ENCODE measurements at places on chromosomes 5 and 9.

- no peak for DNase-seq
These were observed 536 bp downstream of the FEM1C start for GRCh38 chr5:115544043-115544435.

GRCh38 chr9:13513716-13514444, 234.4 kb upstream of the MPDZ start:
- no peak for DNase-seq

GRCh38 chr5:42604171-42604711, 152.4 kb upstream of the CCDC152 start:
- no peak for DNase-seq

DNA sequence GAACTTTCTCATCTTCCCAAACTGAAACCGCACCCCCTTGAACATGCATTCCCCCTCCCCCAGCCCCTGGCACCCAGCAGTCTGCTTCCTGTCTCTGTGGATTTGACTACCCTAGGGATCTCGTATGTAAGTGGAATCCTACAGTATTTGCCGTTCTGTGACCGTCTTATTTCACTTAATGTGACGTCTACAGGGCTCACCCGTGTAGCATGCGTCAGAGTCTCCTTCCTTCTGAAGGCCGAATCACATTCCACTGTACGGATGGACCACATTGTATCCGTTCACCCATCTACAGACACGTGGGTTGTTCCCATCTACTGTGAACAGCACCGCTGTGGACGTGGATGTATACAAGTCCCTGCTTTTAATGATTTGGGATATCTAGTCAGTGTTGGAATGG, 4.5 kb downstream of the PRRX2 start:
- DNase-seq, result no peak

GRCh38 chr9:33311953-33312352, 21.6 kb downstream of the NFX1 start:
- no peak for DNase-seq

DNA sequence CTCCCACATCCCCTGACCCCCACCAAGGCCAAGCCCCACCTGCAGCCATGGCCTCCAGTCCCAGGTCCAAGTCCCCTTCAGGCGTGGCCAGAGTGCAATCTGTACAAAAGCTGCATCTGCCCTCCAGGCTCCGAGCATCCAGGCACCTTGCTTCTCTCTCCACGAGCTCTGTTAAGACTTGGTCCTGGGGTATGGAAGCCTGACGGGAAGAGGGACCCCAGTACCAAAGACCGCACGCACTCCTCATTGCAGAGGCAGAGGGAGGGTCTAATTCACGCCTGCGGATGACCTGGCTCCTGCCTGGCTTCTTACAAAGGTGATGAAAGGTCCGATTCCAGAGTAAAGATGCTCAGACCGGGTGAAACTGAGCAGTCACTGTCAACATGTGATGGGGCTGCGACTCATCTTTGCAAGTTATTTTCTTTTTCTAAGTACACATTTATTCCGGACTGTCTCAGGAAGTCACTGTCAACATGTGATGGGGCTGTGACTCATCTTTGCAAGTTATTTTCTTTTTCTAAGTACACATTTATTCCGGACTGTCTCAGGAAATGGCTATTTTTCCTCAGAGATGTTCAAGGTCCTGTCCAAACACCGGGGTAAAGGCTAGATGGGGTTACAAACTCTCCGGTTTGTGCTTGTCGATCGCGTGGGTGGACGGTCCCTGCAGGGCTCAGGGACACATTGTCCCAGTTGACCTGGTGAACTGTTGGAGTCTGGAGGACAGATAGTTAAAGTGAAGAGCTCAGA, 252.0 kb upstream of the IRX4 start:
- no peak for DNase-seq

GRCh38 chr9:137759649-137760321, 117.8 kb upstream of the CACNA1B start:
- no peak for DNase-seq

DNA sequence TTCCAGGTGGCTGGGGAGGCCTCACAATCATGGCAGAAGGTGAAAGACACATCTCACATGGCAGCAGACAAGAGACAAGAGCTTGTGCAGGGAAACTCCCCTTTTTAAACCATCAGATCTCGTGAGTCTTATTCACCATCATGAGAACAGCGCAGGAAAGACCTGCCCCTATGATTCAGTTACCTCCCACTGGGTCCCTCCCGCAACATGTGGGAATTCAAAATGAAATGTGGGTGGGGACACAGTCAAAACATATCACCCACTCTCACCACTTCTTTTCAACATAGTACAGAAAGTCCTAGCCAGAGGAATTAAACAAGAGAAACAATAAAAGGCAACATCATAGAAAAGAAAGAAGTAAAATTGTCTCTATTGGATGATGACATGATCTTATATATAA, 223.4 kb upstream of the SLC24A2 start:
- no peak for DNase-seq

DNA sequence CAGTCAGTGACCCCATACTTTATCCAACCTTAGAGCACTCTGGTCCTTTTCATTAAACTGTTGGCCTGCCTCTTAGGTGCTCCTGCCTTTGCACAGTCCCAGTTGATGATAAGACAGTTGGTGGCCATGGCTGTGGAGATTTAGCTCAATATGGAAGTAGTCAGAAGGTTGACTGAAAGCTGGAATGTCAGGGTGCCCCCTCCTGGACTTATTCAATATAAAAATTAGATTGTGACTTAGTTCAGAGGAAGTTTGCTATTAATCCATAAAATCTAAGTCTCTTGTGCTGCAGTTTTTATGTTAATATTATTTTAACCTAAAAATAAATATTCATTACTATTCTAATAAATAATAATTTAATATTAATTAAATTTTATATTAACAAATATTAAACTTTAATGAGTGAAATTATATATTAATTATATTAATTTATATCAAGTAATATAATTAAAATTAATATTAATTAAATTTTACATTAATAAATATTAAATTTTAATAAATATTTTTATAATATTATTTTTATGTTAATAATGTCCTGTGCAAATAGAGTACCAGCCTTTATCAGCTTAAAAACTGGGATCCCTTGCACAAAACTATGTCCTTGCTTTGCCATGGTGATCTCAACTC, 77.7 kb upstream of the ADAMTSL1 start:
- no peak for DNase-seq

DNA sequence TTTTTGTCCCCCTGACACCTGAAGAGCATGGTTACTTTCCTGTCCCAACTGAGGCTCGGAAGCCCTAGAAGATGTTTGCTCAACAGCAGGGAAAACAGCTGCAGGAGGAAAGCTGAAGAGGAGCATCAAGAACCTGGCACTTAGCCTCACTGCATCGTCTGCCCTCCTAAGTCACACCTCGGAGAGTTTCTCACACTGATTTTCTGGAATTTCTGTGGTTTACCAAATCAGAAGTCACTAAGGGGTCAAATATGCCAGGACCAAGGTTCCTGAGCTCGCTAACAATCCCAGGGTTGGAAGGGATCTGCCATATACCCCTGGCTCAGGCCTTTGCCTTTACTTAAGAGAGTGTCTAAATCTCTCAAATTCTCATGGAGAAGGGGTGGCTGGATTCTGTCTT, 5.3 kb downstream of the IL12B start:
- no peak for DNase-seq

DNA sequence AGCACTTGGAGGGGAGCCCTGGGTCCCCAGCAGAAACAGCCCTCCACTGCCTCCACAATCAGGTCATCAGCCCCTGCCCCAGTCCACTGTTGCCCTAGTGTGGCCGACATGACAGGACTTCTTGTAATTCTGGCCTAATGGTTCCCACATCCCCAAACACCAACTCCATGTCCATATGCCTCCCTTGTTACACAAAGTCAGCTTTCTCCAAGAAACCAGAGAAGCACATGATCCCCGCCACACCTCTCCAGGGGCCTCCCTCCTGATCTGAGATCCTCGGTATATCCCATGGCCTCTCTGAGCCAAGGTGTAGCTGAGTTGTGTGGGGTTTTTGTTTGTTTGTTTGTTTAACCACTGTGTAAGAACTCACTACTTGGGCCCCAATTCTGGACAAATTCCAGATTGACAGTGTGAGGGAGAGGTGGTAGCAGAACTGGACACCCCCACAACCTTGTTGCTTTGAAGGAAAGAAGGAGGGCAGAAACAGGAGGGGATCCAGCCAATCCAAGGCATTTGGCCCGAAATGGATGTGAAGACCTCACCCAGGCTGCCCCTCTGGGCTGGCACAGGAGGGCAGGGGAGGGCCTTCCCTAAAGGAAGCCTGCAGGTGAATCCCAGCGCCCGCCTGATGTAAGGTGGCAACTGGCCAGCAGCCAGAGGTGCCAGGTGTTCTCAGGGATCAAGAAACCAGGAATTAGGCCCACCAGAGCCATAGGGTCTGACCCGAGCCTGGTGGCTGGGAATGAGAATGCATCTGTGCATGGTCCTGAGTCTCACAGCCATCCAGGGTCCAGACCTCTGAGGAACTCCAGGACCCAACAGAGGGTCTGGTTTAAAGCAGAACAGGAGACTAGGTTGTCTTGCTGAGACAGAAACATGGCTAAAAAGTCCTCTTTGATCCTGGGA, 13.4 kb downstream of the IRF1 start:
- no peak for DNase-seq
